ENCODE measurements at places on chromosomes 16 and 17.
A peak's percentile ranks its signal among the peaks of the same experiment; 100 is the strongest.

GRCh38 chr16:2015117-2015946, 4.3 kb upstream of the NPW start:
- peak; percentile 85 for DNase-seq

GRCh38 chr16:2776500-2777139, 460 bp downstream of the ELOB start:
- DNase-seq = no peak

DNA sequence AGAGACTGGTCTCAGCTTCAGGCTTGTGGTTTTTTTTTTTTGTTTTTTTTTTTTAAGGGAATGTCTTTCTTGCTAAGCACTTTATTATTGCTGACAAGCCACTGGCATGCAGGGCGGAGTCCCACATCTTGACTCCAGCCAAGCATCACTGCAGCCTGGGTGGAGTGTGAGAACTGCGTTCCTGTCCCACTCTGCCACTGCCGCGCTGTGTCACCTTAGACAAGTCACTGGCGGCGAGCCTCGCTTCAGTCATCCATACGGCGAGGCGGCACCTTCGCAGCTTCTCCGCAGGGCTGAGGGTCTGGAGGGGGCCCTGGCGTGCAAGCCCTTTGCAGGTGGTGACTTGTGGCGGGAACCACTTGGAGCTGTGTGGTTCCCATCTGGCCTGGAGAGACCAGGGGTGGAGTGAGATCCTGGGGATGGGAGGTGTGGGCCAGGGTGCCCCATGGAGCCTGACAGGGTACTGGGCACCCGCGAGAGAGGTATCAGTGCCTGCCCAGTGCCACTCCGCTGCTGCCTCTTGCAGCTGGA, 99.1 kb upstream of the CIBAR2 start:
- no peak for DNase-seq

DNA sequence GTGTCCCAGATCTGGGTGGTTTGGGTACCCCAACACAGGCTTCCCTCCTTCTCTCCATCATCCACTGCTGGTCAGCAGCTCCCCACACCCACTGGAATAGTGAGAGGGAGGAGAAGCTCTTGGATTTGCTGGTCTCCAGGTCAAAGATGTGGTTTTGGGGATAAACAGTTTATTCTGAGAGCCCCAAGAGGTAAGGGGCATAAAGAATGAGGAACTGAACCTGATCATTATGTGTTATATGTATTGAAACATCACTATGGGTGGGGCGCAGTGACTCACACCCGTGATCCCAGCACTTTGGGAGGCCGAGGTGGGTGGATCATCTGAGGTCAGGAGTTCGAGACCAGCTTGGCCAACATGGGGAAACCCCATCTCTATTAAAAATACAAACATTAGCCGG, 3.9 kb downstream of the DPEP2 start:
- peak; percentile 87 for DNase-seq

DNA sequence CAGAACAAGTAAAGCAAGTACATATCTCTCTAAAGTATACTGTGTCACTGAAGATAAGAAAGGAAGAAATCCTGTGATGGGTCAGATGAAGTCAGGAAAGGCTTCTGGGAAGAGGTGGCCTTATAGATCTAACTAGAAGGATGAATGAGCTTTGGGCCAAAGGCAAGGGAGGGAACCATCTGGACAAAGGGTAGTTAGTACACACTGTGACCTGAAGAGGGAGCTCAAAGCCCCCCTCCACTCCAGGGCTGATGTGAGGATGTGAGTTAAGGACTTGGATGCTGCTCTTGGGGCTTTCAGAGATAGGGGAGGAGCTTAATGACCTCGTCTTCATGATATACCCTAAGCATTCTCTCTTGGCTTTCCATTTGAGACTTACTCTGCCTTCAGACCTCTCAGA, 185.3 kb upstream of the CACNG3 start:
- DNase-seq = peak; percentile 57

GRCh38 chr16:86566601-86566965, at the start of gene FOXC2:
Gene FOXC2, plus strand, starts transcription at chr16:86566829. Its CDS starts 507 bp downstream, at chr16:86567336.
- DNase-seq = no peak

- no peak for DNase-seq
Measured at GRCh38 chr16:1940273-1941161, 2.5 kb downstream of the MSRB1 start.

- DNase-seq = no peak
Measured at GRCh38 chr17:32158870-32159585, 16.7 kb downstream of the RHOT1 start.

- no peak for DNase-seq
Measured at GRCh38 chr16:69376393-69377059, 9.3 kb downstream of the TERF2 start.

GRCh38 chr16:53224951-53225533, 170.3 kb downstream of the CHD9 start:
- DNase-seq = peak; percentile 93

GRCh38 chr17:44707755-44708400, 587 bp upstream of the DBF4B start:
- peak; percentile 12 for DNase-seq

DNA sequence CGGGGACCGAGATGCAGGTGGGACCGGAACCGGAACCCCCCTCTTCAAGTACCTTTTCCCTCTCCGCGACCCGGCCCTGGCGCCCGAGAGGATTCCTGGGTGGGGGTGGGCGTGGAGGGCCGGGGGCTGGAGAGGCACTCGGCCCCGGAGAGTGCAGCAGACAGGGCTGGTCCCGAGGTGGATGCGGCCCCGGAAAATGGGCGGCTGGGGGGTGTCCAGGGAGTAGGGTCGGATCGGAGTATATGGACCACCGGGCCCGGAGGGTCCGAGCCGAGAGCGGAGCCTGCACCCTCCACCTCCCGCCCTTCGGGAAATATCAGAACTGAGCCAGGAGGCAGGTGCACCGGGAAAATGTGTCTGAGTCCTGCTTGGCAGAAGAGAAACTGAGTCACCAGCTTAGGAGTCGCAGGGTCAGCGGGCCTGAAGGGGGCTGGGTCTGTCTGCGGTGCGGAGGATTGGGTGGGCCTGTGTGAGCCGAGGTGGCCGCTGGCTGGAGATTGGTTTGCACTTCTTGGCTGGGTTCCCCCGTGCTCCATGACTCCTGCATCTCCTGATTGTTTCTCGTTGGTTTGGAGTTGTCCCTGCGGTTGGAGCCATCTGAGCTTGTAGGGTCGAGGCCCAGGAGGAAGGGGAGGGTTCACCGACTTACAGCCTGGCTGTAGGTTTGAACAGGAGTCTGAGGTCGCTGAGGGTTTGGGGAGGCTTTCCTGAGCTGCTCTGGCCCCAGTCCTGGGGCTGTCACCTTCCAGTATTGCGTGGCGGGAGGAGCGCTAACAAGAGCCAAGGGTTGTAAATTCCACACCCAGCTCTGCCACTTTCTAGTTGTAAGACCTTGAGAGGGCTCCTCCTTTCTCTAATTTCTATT, 518 bp downstream of the SH2B1 start:
- no peak for DNase-seq

DNA sequence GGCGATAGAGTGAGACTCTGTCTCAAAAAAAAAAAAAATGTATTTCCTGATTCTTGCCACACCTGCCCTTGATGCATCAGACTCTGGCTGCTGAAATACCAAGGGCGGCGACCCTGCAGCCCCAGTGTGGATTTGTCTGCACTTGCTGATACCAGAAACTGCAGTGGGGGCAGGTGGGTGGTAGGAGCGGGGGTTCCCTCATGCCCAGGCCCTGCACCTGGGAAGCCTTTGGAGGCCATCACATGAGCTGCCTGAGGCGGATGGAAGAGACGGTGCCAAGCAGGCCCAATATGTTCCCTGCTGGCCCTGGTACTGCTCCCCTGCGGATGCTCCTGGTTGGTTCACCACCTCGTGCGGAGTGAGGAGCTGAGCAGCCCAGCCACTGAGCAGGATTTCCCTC, 50.6 kb downstream of the MARF1 start:
- DNase-seq = no peak

DNA sequence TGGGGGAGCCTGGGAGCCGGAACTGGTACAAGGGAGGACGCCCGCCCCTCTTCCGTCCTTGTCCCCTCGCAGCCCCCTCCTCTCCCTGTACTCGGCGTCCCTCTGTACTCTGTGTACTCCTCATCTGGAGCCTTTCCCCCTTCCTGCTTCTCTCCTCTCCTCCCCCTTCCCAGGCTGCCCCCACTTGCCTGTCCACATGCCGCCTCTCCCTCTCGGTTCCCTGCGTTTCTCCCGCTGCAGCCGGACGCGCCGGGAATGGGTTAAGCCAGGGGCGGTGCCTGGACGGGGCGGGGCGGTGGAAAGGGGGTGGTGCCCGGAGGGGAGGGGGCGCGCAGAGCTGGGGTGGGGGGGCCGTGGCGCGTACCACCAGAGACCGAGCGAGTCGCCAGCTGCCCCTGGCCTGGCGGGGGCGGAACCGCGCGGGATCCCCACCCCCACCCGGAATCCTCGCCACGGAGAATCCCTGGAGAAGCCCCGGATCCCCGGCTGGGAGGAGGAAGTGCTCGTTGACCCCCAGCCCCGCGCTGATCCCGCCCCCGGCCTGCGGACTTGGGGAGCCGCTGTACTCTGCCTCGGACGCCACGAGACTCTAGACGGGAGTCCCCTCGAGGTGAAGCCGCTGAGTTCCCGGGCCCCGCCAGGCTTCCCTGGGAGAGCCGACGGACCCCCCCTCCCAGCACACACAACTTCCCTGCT, 22.6 kb downstream of the GJD3 start:
- DNase-seq = no peak

DNA sequence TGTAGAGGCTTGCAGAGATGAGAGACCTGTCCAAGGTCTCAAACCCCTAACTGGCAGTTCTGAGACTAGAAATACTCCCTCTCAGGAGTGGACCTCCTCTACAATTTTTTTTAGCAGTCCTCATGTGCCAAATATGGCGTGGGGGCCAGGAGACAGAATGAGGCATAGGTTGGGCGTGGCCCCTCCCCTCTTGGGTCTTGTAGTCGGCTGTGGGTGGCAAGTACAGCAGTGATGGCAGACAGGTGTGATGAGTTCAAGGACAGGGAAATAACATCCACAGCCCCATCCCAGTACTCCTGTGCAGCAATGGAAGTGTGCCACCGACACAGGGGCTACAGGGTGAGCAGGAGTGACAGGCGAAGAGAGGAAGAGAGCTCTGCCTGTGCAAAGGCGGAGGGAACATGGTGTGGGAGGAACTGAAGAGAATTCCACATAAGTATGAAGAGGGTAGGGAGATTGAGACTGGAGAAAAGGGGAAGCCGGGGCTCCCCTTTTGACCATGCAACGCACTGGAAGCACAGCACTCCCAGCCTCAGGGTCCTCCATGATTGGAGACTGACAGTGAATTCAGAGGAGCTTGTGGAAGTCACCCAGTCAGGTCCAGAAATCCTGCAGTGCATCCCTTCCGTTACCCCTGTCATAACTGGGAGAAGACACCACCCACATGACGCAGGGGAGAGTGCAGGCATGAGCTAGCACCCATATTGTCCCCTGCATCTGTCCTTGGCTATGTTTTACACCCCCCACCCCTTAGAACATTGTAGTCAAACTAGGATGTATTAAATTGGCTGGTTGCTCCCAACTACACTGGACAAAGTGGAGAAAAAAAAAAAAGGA, 14.8 kb upstream of the CETP start:
- DNase-seq = no peak

GRCh38 chr16:88702371-88703210, 3.6 kb downstream of the RNF166 start:
- peak; percentile 52 for DNase-seq

- no peak for DNase-seq
Measured at GRCh38 chr17:71503710-71504465, 616.9 kb upstream of the SOX9 start.

GRCh38 chr16:20740007-20740883, 1.4 kb downstream of the THUMPD1 start:
- DNase-seq = peak; percentile 44

- no peak for DNase-seq
Measured at GRCh38 chr17:33858682-33859081, 396.4 kb upstream of the CCL2 start.

DNA sequence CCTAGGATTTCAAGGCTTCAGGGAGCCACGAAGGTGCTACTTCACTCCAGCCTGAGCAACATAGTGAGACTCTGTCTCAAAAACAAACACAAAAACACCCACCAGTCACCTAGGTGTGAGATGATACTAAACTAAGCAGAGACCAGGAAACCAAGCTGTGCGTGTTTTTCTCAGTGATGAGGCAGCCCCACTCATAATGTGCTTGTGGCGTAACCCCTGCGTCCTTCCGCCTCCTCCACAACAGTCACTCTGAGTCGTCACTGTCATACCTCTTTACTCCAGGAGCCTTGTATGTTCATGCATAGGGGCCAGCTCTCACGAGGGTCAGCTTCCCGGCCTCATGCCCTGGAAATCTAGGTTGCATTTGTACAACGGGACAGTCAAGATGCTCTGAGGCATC, 31.1 kb upstream of the SLC47A1 start:
- DNase-seq = peak; percentile 15

DNA sequence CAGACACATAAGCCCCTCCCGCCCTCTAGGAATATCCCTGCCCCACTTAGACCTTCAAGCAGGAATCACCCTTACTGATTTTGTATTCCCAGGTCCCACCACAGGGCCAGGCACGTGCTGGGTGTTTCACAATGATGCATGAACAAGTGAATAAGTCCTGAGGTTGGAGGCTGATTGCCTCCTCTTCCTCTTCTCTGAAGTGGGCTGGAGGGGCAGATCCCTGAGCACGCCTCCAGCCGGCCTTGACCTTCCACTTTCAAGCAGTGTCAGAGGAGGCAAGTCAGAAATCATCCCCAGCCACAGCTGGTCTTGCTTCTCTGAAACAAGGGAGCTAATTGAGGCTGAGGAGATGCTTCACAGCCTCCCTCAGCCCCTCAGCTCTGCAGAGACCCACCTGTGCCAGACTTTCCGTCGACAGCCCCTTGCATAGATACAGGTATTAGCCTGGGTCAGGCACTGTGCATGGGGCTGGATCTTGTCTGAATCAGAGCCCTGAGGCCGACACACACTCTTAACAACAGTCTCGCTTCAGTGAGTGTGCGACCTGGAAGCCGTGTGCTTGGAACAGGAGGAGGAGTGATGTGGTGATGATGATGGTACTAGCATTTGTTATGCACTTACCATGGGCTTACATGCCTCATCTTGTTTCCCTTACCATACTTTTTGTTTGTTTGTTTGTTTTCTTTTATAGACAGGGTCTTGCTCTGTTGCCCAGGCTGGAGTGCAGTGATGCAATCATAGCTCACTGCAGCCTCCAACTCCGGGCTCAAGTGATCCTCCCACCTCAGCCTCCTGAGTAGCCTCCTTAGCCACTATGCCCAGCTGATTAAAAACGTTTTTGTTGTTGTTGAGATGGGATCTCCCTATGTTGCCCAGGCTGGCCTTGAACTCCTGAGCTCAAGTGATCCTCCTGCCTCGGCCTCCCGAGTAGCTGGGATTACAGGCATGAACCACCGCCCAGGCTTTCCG, 15.0 kb downstream of the MRM1 start:
- DNase-seq = peak; percentile 69

GRCh38 chr16:66220702-66221101, 145.8 kb upstream of the CDH5 start:
- DNase-seq = no peak

DNA sequence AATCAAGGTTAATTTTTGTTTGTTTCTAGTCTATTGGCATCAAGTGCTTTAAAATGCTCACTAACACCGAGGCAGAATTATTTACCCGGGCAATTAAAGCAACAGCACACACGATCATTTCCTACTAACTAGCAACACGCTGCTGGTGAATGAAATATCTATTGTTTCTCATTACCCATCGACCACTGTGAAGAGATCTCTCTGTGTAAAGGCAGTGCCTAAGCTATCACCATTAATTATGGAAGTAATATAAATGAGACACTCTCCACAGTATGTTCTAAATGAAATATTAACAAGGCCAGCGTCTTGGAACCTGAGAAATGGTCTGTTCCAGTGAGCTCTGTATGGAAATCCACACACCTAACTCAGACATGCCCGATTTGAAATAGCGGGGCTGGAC, 397.6 kb downstream of the MAF start:
- no peak for DNase-seq

Measured in MV-4-11 (cell line).